DMS79 (cell line): ENCODE measurements at places on chromosomes 3 and 15.
A peak's percentile ranks its signal among the peaks of the same experiment; 100 is the strongest.

DNA sequence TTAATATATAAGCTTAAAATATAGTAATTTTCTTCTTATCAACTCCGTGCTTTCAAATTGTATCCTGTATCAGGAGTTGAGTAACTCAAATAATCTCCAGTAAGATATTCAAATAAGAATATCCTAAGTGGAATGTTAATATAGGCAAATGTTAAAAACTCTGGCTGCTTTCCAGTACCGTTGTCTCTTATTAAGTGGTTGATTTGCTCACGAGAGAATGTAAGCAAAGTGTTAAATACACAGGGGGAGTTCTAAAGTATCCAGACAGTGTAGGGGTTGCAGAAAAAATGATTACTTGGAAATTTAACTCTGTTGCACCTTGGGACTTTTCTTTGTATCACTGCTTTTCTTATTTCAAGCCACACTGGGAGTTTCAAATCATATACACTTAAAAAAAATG lies 478.9 kb upstream of the TBL1XR1 start:
- no peak for DNase-seq

DNA sequence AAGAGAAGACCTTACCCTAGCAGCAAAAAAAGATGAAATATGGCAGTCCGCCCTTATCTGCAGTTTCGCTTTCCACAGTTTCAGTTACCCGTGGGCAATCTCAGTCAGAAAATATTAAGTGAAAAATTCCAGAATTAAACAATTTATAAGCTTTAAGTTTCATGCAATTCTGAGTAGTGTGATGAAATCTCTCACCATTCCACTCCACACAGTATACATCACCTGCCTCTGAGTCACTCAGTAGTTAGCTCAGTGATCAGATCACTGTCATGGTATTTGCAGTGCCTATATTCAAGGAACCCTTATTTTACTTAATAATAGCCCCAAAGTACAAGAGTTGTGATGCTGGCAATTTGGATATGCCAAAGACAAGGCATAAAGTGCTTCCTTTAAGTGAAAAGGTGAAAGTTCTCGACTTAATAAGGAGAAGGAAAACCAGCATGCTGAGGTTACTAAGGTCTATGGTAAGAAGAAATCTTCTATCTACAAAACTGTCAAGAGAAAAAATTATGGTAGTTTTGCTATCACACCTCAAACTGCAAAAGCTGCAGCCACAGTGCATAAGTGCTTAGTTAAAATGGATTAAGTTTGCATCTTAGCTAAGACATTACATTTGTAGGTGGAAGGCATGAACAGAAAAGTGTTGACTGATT lies 48.1 kb downstream of the HSPBAP1 start:
- no peak for DNase-seq

DNA sequence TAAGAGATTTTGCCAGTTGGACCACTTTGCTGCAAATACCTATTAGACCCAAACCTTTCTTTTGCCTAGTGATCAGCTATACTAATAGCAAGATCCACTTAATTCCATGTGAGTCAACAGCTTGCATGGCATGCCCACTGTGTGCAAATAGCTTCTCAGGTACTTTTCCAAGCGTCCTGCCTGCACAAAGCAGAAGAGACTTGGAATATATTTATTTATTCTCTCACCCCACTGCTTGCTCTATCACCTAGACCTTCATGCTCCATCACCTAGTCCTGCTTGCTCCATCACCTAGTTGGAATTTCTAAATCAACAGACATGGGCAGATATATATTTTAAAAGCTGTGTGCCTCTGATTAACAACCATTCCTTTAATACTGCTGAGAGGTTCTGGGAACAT lies 47.6 kb downstream of the MBNL1 start:
- no peak for DNase-seq

DNA sequence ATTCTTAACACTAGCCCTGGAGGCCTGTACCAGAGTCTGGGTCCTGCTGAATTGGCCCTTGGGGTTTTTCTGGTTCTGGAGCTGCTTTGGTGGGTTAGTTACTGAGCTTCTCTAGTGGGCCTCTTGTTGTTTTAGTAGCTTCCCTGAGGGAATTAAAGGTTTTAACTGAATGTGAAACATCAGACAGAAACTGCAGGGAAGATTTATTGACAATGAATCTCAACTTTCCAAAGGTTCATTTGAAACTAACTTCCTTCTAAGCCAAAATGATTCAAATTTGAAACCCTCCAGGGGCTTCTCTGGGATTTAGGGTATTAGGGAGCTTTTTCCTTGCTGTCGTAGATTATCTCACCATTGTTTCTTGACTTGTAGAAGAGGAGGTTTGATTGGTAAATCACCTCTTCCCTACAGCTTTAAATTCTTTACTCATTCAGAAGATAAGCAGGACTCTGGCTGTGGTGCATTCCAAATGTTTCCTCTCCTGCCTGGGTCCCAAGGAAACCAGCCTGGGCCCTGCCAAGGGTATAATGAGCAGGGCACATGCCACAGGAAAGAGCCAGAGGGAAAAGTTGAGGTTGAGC lies 71.0 kb downstream of the TP63 start:
- no peak for DNase-seq

DNA sequence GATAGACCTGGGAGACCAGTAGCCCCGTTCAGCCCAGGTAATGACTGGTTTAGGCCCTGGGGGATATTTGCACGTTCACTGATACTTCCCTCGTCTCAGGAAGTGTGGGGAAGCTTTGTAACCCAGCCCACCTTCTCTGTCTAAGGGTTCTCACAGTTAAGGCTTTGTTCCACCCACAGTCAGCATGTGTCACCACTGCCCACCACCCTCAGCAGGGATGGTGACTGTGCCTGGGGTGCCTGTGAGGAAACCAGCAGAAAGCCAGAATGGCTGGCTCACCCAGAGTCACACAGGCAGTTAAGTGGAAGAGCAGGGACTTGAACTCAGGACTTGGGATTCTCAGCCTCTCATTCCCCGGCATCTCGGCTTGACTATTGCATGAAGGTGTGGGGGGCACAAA lies 5.2 kb downstream of the KBTBD13 start:
- DNase-seq: no peak

GRCh38 chr3:23084367-23084766 lies 118.8 kb upstream of the UBE2E2 start:
- no peak for DNase-seq

DNA sequence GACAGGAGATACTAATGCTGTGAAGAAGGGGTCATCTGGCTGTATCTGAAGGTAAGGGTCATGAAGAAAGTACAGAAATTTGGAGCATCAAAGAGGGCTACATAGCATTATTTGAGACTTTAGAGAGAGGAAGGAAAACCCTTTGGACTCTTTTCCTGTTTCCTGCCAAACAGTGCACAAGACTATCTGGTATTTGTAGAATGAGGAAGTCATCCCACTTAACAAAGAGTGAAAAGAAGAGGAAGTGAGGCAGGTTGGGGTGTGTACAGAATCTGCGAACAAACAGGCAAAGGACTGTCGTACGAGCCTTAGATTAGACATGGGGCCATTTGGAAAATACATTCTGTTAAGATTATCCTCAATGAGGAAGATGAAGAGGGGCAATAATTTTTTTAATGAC lies 546.8 kb upstream of the EPHA6 start:
- no peak for DNase-seq

DNA sequence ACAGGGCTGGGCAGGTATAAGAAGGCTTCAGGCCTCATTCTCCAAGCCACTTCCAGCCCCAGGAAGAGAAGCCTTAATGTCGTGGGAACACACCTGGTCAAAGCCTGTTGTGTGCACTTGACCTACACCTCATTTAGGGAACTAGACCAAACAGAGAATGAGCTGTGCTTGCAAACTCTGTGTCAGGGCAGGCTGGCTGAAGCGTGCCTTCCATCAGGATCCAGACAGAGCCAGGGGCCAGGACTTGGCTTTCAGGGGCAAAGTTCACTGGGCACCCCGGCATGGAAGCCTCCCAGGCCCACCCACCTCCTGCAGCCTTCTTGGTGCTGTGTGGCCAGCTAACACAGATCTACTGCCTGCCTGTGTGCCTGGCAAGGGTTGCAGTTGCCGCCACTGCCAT lies 11.5 kb downstream of the RBPMS2 start:
- DNase-seq: no peak

GRCh38 chr3:193574488-193575070 lies 18.4 kb upstream of the OPA1 start:
- DNase-seq: no peak

- no peak for DNase-seq
Observed at GRCh38 chr15:68592054-68592453, 13.3 kb downstream of the CORO2B start.

GRCh38 chr15:27382361-27383025 lies 411.5 kb downstream of the GABRG3 start:
- no peak for DNase-seq

DNA sequence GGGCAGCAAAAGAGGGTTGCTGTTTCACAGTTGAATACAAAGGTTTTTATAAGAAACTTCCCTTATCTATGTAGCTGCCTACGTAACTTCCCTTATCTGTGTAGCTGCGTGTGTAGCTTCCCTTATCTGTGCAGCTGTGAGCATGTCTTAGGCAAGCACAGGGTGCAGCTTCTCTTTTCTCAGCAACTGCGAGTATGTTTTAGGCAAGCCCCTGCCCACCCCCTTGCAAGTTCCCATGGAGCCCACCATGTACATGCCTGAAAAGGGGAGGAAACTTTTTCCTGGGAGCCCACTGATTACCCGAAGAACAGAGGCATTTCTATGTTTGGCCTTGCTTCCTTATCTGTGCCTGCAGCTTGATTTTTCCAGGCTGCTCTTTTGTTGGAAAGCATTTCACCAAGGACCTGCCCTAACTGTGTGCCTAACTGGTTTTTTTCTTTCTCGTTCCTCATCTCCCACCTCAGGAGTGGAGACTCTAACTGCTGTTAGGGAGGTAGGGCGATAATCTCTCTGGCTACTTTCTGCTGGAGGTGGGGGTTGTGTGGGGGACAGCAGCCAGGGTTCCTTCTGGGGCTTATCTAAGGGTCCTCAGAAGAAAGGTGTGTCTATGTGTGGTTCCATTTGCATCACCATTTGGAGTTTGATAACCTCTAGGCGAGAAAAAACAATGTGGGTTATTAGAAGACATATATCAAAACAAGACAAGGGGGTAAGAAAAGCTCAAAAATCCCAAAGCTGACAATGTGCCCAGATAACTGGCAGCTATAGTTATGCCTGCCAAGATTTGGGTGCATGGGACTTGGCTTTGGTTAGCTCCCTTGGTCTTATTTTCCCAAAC lies 26.0 kb downstream of the SORD start:
- DNase-seq: no peak

- DNase-seq: no peak
Observed at GRCh38 chr3:129277829-129278271, 820 bp upstream of the HMCES start.

- DNase-seq: no peak
Observed at GRCh38 chr15:92492551-92493115, 99.0 kb downstream of the ST8SIA2 start.

GRCh38 chr3:108669208-108669607 lies 79.7 kb downstream of the DZIP3 start:
- DNase-seq: no peak

GRCh38 chr3:48635222-48636021 lies at the start of gene SLC26A6:
Gene SLC26A6, minus strand, starts transcription at chr3:48635461. Its CDS starts 68 bp downstream, at chr3:48635393.
- DNase-seq: peak; percentile 62
